ENCODE measurements at places on chromosomes 5 and 9.

DNA sequence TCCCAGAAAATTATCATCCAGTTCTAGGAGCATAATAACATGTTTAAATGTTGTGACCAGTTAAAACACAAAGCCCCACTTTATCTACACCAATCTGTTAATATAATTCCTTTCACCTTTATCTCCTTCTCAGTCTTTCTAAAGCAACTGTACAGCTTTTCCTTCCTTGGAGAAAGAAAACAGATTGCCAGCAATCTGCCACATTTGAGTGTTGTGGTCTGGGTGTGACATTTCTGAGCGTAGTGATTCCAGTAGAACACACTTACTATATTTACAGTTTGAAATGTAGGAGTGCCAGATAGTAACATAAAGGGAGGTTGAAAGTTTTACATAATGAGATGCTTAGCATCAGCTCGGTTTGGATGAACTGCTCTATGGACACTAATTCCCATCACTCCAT is 76.1 kb downstream of the KCNN2 start:
- DNase-seq: no peak

- DNase-seq: no peak
Observed at GRCh38 chr5:140258016-140258415, 44.9 kb downstream of the PFDN1 start.

DNA sequence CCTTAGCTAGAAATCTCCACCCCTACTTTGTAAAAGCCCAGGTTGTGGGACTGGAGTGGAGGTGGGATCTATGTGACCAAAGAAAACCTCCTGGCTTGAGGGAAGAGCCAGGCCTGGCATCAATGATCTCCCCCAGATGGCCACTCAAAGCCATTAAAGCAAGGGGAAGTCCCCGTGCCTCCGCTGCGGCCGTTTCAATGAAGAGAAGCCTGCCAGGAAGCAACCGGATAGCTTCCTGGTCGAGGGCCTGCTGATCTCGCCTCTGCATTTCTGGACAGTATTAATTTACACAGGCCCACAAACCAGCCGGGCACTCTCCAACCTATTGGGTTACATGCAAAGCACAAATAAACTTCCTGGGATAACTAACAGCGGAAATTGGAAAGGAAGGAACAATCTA is 160.5 kb upstream of the MSX2 start:
- DNase-seq: no peak

- DNase-seq: no peak
Observed at GRCh38 chr9:88498880-88499279, 36.1 kb upstream of the NXNL2 start.

DNA sequence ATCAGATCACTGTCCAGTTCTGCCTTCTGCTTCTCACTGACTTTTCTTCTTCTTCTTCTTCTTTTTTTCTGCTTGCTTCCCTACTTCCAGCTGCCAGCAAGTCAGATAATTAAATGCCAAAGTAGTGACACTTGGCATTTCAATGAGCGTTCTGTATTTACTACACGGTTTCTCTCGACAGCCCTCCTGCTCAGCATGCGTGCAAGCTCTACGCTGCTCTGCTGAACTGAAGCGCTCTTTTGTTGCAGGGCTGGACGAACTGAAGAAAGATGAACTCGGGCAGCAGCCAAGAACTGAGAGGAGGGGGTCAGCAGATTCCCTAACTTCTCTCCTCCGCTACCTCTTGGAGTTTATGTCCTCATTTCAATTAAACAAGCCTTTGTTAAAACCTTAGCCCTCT is 319.1 kb downstream of the GLIS3 start:
- DNase-seq: no peak

DNA sequence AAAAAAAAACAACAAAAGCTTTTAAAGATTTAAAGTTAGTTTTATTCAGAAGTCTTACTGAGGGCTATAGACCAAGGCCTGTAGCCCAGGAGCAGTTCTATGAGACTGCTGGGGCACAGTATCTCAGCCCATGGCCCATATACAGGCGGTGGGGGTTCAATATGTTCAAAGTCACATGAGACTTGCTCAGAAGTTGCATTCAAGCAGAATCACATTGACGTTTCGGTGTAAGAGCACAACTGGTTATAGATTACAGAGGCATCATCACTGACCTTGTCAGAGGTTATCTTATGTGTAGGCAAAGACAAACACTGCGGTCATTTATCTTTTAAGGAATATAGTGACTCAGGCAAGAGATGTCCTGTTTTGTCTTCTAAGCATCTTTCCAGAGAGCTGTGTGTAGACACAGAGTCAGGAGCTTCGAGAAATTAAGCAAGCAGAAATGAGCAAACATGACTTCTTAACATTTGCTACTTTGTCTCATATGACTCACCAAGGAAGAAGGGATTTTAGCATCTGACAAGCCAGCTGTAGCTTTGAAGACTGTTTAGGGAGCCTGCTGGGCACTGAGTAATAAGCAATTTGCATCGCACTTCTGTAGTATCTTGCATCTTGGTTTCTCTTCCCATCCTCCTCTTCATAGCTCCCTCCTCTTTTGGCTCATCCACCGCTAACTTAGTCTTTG is 12.9 kb upstream of the F2RL1 start:
- DNase-seq: no peak

DNA sequence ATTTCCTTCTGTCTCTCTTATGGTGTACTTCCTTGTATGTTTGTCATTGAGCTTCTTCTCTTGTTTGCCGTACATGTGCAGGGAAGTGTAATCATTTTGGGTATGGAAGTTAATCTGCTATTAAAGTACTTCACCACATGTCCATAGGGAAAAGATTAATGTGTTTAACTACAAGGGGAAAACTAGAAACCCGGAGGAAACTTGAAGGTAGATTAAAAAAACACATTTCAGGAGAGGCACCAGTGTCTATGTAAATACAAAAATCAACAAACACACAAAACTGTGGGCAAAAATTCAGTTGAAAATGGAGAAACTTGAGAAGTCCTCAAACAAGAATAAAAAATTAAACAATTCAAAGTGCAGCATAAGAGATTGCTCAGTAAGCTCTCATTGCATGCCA is 166.4 kb downstream of the PBX3 start:
- no peak for DNase-seq

GRCh38 chr9:134694714-134695113 is 53.1 kb downstream of the COL5A1 start:
- peak; percentile 43 for DNase-seq

GRCh38 chr9:124770359-124771020 is 621 bp downstream of the NR6A1 start:
- peak; percentile 85 for DNase-seq

DNA sequence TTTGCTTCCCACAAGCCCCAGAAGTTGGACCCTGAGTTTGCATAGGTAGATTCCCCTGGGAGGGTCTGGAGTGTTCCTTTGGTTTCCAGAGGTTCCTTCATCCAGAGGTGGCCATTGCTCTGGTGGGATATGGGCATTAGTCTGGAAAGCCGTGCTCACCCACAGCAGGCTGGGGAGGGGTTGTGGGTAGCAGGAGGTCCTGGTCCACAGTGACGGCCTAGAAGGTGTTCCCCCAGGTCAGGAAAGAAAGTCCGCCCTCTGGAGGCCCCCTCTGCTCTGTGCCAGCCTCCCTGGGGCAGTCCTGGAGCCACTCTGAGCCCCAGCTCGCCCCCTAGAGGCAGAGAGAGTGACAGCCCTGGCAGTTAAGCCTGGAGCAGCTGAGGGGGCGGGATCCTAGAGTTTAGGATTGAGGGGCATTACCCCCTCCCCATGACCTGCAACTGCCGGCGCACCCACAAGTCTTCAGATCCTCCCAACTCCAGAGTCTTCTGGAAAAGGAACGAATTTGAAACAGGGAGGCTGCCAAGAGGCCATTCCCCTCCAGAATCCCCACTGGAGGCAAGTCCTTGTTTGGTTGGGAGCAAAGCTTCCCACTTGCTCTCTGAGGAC is 36.8 kb downstream of the NDST1 start:
- peak; percentile 88 for DNase-seq

- no peak for DNase-seq
Observed at GRCh38 chr9:133777068-133777791, 39.1 kb upstream of the SARDH start.

- no peak for DNase-seq
Observed at GRCh38 chr5:129507527-129507926, 47.4 kb downstream of the ADAMTS19 start.

GRCh38 chr9:36189976-36190375 is 745 bp upstream of the CLTA start:
- DNase-seq: no peak

GRCh38 chr5:148746826-148747535 is 79.4 kb upstream of the ADRB2 start:
- DNase-seq: no peak

GRCh38 chr5:163489055-163489744 is 16.2 kb upstream of the MAT2B start:
- no peak for DNase-seq

Data from pancreas (tissue), 10 donors.